ENCODE measurements at places on chromosomes 11 and 22.

GRCh38 chr11:113446112-113446511, 29.1 kb downstream of the DRD2 start:
- DNase-seq = no peak

- DNase-seq = no peak
Observed at GRCh38 chr11:44171518-44171917, 76.0 kb downstream of the EXT2 start.

DNA sequence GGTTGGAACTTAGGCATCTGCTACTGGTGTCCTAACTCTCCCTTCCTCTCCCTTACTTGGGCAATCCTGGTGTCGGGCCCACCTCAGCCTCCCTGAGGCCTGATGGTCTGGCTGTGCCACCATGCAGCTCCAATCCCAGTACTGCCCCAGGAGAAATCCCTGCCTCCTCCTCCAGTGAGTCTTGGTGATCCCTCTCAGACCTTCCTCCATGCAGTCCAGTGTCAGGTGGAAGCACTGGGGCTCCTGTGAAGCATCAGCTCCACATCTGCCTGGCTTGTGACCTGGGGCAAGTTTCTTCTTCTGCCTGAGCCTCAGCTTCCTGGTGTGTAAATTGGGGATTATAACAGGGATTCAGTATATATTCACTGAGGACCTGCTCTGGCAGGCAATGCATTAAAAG, 1.8 kb upstream of the PELI3 start:
- DNase-seq = no peak

DNA sequence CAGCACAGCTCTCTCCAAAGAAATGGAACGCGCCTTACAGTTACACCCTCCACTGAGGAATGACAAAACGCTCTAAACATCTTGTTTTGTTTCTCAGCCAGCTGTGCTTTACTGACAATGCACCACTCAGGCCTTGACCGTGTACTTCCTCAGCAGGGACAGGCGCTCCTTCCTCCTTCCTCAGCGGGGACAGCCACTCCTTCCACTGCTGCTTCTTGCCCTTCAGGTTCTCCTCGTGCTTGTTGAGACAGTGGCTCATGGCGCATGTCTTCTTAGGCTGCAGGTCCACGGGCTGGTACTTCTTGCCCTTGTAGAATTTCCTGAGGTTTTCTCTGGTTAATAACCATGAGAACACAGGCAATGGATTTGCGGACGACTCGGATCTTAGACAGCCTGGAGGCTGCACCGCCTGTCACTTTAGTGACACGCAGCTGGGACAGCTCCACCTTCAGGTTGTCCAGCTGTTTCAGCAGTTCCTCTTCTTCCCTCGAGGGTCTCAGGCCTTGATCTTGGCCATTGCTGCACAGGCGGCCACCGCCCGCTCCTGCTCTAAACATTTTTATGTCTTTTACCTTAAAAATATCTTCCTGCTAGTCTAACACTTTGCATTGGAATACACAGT, 613.8 kb downstream of the BRD1 start:
- DNase-seq = no peak

DNA sequence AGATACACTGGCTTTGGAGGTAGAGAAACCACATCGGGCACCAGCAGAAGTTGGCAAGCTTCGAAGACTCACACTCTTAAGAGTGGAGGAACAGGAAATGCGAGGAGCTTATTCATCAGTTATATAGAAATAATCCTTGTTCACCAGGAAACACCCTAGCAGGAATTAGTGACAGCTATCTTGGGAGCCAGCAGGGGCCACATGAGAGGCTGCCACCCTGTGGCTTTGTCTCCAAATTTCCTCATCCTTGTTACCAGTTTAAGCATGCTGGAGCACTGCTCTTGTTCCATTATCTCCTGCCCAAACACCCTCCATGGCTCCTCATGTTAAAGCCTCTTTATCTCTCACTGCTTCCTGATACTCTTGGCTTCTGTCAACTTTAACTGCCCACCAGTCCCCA, 131.0 kb downstream of the PLEKHA7 start:
- DNase-seq = no peak

DNA sequence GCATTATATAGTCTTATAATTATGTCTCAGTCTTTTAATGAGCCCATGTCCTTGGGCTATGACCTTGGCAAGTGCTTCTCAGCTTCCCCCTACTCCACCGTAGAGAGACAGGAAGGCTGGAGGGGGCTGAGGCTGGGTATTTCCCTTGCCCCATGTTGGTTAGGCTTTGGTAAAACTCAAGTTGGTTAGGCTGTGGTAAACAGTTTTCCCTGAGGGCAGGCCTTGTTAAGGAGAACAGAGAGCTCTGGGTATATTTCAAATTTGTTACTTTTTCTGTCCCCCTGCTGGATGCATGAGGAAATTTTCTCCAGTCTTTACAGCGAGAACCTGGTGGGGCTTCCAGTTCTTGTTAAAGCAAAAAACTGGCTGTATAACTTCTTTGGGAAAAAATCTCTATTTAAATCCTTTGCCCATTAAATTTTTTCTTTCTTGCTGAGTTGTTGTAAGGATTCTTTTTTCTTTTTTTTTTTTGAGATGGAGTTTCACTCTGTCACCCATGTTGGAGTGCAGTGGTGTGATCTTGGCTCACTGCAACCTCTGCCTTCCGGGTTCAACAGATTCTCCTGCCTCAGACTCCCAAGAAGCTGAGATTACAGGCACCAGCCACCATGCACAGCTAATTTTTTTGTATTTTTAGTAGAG, 12.2 kb upstream of the DCHS1 start:
- no peak for DNase-seq

DNA sequence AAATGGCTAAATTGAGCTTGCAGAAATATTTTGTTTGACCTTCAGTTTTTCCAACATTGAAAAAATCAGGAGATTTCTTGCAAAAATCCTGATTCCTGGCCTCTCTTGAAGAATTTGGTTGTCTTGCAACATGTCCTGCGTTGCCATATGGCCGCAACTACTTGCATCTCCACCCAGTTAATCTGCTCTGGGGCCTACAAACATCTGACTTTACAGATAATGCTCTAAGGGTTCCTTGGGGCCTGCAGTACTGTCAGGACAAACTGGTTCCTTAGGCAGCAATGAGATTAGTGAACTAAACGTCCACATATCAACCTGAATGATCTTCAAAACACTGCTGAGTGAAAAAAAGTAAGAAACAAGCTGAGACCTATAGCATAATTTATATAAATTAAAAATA, 36.6 kb upstream of the FEZ1 start:
- no peak for DNase-seq

- DNase-seq = no peak
Observed at GRCh38 chr11:42234451-42234951, 775.0 kb upstream of the LRRC4C start.

- no peak for DNase-seq
Observed at GRCh38 chr22:44668190-44668885, 33.7 kb upstream of the PRR5 start.

DNA sequence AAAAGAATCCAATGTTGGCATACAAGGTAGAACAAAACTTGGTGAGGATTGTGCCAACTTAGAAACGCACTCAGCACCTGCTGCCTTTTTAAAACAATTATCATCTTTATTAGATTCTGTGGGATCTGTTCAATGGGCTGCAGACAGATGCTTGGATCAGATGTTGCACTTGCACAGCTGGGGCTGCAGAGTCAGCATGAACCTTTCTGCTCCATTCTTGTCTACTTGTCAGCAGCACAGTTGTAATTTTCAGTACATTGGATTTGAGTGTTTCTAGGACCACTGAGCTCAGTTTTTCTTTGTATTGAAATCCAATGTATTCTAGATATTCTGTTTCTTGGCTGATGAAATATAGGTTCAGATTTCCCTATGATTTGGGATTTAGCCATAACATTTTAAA, 164.5 kb downstream of the LUZP2 start:
- no peak for DNase-seq

DNA sequence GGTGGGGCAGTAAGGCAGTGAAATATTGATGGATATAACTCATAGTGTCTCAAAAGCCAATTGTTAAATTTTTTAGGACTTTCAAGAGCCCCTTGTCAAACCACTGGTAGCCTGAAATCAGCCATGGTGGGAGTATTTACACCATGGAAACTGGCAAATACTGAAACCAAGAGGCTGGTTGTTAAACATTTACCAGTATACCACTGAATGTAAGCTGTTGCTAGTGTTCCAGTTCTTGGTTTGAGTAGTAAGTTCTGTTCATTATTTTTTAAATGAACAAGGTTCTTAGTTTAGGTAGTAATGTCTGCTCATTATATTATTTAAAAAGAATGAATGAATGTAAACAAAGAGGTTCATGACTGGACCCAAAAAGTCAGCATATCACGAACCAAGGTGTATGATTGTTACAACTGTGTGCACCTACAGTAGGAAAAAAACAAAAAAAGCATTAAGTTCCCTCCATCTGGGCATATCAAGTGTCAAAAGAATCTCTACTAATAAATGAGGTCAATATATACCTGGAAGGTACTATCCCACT, 4.5 kb upstream of the EIF3F start:
- no peak for DNase-seq

DNA sequence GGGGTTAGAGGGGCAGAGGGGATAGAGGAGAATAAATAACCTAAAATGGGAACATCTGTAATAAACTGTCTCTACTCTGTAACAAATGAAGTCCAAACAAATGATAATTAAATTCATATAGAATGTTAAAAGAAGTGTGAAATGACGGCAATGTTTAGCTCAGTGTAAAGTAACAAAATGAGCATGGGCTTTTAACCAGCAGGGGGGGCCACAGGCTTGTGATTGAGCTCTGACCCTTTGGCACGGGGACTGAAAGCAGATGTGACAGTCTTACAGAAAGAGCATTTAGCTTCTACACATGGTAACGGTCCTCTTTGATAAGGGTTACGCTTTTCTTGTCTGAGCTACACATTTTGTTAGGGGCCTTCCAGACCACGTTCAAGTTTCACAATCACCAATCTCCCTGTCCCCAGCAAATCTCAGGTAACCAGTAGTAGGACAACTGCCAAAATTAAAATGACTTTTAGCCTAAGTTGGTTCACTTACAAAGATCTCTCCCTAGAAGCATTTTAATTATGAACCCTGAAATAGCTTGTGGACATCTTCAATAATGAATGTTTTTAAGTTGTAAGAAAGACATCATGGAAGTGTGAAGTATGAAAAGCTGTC, 262.5 kb downstream of the DCDC1 start:
- no peak for DNase-seq

GRCh38 chr11:30365793-30366517, 43.1 kb downstream of the ARL14EP start:
- no peak for DNase-seq

- DNase-seq = no peak
Observed at GRCh38 chr22:44583061-44583760, 85.2 kb upstream of the RTL6 start.

DNA sequence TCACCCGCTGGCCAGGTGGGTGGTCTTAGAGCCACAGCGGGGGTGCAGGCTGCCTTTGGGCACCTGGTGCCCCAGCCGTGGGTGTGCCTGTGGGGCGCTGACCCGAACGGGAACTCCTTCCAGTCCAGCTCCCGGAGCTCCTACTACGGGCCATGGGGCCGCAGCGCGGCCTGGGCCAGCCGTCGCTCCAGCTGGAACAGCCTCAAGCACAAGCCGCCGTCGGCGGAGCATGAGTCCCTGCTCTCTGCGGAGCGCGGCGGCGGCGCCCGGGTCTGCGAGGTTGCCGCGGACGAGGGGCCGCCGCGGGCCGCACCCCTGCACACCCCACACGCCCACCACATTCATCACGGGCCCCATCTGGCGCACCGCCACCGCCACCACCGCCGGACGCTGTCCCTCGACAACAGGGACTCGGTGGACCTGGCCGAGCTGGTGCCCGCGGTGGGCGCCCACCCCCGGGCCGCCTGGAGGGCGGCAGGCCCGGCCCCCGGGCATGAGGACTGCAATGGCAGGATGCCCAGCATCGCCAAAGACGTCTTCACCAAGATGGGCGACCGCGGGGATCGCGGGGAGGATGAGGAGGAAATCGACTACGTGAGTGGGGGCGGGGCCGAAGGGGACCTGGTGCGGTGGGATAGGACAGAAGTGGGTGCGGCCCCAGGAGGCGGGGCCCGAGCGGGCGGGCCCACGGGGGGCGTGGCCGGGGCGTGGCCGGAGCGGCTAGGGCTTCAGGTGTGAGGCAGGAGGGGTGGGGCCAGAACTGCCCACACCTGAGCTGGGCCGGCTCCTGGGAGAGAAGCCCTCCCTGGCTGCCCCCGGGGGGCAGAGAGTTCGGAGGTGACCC, 91.5 kb downstream of the CACNA1I start:
- no peak for DNase-seq

DNA sequence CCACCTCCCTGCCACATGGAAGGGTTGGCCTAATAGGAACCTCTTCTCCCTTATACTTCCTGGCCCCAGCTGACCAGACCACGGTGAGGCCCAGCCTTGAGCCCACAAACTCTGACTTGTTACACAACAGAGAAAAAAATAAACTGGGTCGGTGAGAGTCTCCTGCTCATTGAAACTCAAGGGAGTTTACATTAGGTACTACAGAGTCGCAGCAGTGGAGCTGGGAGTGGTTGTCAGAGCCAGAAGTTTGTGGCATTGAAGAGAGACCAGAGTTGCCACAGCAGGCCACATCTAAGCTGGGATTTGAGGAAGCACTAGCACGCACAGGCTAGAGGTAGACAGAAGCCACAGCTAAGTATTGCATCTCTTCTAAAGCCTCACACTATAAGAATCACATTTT, 296.2 kb downstream of the DDX10 start:
- DNase-seq = no peak

GRCh38 chr11:76232026-76232665, 25.8 kb upstream of the WNT11 start:
- no peak for DNase-seq

DNA sequence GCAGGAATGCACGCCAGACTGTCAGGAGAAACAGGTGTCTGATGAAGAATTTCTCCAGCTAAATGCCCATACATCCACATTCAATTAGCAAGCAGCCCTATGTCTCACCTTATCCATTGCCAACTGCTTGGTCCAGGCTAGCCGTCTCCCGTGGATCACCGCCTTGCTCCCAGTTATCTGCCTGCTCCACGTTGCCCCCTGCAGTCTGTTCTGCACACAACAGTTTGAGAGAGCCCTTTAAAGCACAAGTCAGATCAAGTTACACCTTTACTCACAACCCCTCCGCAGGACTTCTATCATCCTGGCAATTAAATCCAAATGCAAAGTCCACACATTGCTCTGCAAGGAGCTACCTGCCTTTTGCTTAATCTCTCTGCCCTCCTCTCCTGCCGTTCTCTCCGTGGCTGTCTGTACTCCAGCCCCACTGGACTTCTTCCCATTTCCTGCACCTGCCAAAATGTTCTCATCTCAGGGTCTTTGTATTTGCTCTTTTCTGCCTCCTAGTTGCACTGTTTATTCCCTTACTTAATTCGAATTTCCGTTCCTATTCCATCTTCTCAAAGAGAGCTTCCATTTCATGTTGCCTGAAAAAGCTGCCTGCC, 185.3 kb upstream of the LARGE1 start:
- no peak for DNase-seq

GRCh38 chr11:87290304-87290922, 252.7 kb downstream of the TMEM135 start:
- DNase-seq = no peak

- DNase-seq = no peak
Observed at GRCh38 chr11:119669487-119669886, 59.5 kb downstream of the NECTIN1 start.

GRCh38 chr22:46171940-46172339, 21.6 kb downstream of the PPARA start:
- DNase-seq = peak; percentile 75

Data from AG09319 (cell line).